ENCODE measurements at places on chromosomes 13 and 19.
A peak's percentile ranks its signal among the peaks of the same experiment; 100 is the strongest.

GRCh38 chr13:35293579-35294226, 182.8 kb downstream of the MAB21L1 start:
- no peak overlapping the region for H3K4me3 ChIP-seq
- H3K27ac ChIP-seq = no peak overlapping the region
- no peaks in the 10 kb centered on the region for H3K4me1 ChIP-seq
- H3K27me3 ChIP-seq = no peaks in the 10 kb centered on the region
- DNase-seq = no peak

GRCh38 chr13:73177916-73178565, 119.2 kb downstream of the KLF5 start:
- H3K36me3 ChIP-seq = no peaks in the 10 kb centered on the region
- H3K27ac ChIP-seq = no peak overlapping the region
- H3K4me1 ChIP-seq = no peaks in the 10 kb centered on the region
- no peak overlapping the region for H3K4me3 ChIP-seq
- H3K27me3 ChIP-seq = no peaks in the 10 kb centered on the region
- no peak for DNase-seq

DNA sequence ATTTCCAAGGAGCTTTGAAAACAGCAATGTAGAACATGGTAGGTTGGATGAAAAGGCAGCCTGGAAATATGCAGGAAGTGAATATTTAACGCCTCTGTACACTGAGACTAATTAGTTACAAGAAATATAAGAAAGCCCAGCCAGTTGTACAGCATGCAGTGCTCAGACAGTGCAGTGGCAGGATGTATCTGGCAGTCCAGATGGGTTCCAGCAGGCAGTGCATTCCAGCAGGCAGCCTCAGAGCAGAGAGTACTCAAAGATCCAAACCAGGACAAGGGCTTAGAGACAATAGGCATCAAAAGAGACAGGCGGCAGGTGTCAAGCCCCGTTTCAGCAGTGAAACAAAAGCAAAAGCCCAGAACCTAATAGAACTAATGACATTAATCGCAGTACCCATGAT, 2776.3 kb downstream of the PCDH9 start:
- no peaks in the 10 kb centered on the region for H3K27me3 ChIP-seq
- H3K4me3 ChIP-seq = no peak overlapping the region
- no peak overlapping the region for H3K27ac ChIP-seq
- H3K36me3 ChIP-seq = no peaks in the 10 kb centered on the region

GRCh38 chr13:50152655-50153309, 137.5 kb downstream of the KCNRG start:
- peak overlapping the region; percentile 63 for H3K27ac ChIP-seq
- no peaks in the 10 kb centered on the region for H3K36me3 ChIP-seq
- peaks cover 27% of the 10 kb centered on the region for H3K4me1 ChIP-seq
- H3K27me3 ChIP-seq = no peaks in the 10 kb centered on the region
- DNase-seq = no peak

GRCh38 chr19:13917888-13918406, 11.9 kb downstream of the CC2D1A start:
- no peaks in the 10 kb centered on the region for H3K27me3 ChIP-seq
- peaks cover 27% of the 10 kb centered on the region for H3K36me3 ChIP-seq
- no peak overlapping the region for H3K27ac ChIP-seq
- H3K4me3 ChIP-seq = no peak overlapping the region
- H3K4me1 ChIP-seq = no peaks in the 10 kb centered on the region
- no peak for DNase-seq

DNA sequence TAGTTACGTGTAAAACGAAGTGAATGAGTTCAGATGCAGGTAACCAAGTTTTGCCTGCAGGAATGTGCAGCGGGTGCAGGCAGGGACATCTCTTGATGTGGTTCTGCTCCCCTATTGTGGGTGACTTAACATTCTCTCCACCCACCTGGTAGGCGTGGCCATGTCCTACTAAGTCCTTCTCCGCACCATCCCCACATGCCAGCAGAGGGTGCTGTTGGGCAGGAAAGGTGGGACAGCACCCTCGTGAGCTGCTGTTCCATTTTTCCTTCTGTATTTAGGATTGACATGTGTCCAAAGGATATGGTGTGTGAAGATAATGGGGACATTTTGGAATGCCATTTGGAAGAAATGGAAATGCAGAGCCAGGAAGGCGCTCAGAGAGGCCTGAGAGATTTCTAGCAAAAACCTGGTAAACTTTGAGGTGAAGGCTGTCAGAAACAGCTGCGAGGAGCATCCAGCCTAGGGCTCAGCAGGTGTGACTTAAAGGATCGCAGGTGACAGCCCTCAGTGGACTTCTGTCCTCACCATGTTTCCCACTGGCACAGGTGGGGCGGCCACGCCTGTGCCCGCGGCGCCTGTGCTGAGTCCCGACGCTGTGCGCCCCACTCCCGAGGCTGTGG, 26.2 kb upstream of the MCF2L start:
- peak overlapping the region; percentile 68 for H3K4me3 ChIP-seq
- H3K27me3 ChIP-seq = peaks cover 38% of the 10 kb centered on the region
- H3K4me1 ChIP-seq = peaks cover 8% of the 10 kb centered on the region

GRCh38 chr19:45400192-45400591, 4.7 kb downstream of the PPP1R13L start:
- no peak overlapping the region for H3K4me3 ChIP-seq
- H3K4me1 ChIP-seq = peaks cover 17% of the 10 kb centered on the region
- no peaks in the 10 kb centered on the region for H3K36me3 ChIP-seq
- H3K27ac ChIP-seq = no peak overlapping the region
- DNase-seq = peak; percentile 84

GRCh38 chr13:31477961-31478360, 261.4 kb upstream of the RXFP2 start:
- DNase-seq = peak; percentile 72
- no peak overlapping the region for H3K4me3 ChIP-seq
- no peaks in the 10 kb centered on the region for H3K27me3 ChIP-seq
- peak overlapping the region; percentile 89 for H3K27ac ChIP-seq
- peaks cover 30% of the 10 kb centered on the region for H3K4me1 ChIP-seq

- peaks cover 22% of the 10 kb centered on the region for H3K27me3 ChIP-seq
- peak; percentile 94 for DNase-seq
- peak within 1 kb of the TSS; percentile 96 for H3K4me3 ChIP-seq
- H3K36me3 ChIP-seq = no peaks in the 10 kb centered on the region
- no peak within 1 kb of the TSS for H3K27ac ChIP-seq
Measured at GRCh38 chr19:32675720-32676185, at the start of gene RGS9BP. Gene RGS9BP, plus strand, starts transcription at chr19:32675848. Its CDS starts 416 bp downstream, at chr19:32676264.

GRCh38 chr19:13070425-13071140, 32.1 kb downstream of the LYL1 start:
- no peak overlapping the region for H3K4me3 ChIP-seq
- DNase-seq = no peak
- H3K27me3 ChIP-seq = no peaks in the 10 kb centered on the region
- H3K27ac ChIP-seq = no peak overlapping the region
- H3K4me1 ChIP-seq = no peaks in the 10 kb centered on the region

- H3K36me3 ChIP-seq = no peaks in the 10 kb centered on the region
- DNase-seq = no peak
- peak overlapping the region; percentile 6 for H3K27ac ChIP-seq
- peaks cover 13% of the 10 kb centered on the region for H3K4me1 ChIP-seq
- H3K4me3 ChIP-seq = peak overlapping the region; percentile 61
- no peaks in the 10 kb centered on the region for H3K27me3 ChIP-seq
Measured at GRCh38 chr13:41928323-41928722, 32.6 kb downstream of the VWA8 start.

GRCh38 chr19:778910-779653, 18.2 kb upstream of the PTBP1 start:
- H3K4me1 ChIP-seq = peaks cover 18% of the 10 kb centered on the region
- peak; percentile 95 for DNase-seq
- H3K27ac ChIP-seq = peak overlapping the region; percentile 79
- H3K4me3 ChIP-seq = peak overlapping the region; percentile 27

DNA sequence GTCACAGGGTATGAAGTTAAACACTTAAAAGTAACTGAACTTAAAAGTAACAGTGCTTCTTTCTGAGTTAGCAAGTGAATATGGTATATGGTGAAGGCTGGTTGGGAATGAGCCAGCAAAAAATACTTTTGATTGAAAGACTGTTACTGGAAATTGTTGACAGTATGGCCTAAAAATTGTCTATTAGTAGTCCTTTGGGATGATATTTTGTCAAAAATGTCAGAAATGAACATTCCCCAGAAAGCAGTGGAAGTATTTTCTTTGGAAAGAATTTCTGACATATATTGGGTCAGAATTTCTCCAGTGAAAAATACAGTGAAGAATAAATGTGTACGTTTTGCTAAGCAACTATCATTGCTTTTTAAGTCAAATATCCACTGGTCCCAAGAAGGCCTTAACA, 860.5 kb downstream of the PCDH9 start:
- no peaks in the 10 kb centered on the region for H3K36me3 ChIP-seq
- H3K4me3 ChIP-seq = no peak overlapping the region
- no peaks in the 10 kb centered on the region for H3K4me1 ChIP-seq
- H3K27me3 ChIP-seq = no peaks in the 10 kb centered on the region
- no peak for DNase-seq

GRCh38 chr19:13430790-13431582, 75.3 kb downstream of the CACNA1A start:
- no peak overlapping the region for H3K27ac ChIP-seq
- peak; percentile 73 for DNase-seq
- H3K27me3 ChIP-seq = no peaks in the 10 kb centered on the region
- H3K4me1 ChIP-seq = no peaks in the 10 kb centered on the region
- H3K4me3 ChIP-seq = no peak overlapping the region

DNA sequence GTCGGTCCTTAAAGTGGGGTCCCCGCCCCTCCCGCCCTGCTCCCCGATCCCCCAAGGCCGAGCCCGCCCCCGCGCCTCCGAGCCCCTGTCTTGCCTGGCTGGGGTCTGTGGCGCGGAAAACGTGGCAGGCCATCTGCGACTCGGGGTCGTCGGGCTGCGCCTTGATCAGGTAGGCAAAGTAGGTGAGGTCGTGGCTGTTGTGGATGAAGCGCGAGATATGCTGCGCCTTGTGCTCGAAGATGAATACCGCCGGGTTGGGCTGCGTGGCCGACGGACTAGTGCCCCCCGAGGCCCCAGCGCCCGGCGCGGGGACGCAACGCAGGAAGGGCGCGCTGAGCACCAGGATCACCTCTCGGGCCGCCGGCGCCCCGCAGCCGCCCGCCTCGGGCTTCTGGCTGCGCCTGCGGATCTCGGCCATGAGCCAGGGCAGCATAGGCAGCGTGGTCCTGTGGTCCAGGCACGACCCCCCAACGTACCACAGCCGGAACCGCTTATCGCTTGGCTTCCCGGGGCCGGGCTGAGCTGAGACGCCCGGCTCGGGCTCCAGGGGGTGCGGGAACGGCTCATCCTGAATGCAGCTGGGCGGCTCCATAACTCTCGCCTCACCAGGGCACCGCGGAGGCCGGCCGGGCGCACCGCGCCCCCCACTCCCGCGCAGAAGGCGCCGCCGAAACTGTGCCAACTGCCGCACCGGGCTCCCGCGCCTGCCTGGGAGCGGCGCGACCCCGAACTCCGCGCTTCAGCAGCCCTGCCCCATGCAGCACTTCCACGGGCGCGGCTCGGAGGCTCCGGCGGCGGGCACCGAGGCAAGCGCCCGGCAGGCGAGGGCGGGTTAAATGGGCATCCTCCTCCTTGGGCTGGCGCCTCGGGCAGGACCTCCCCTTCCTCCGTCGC, 546 bp downstream of the TBC1D4 start:
- H3K4me1 ChIP-seq = peaks cover 34% of the 10 kb centered on the region
- no peaks in the 10 kb centered on the region for H3K36me3 ChIP-seq
- no peaks in the 10 kb centered on the region for H3K27me3 ChIP-seq
- H3K4me3 ChIP-seq = peak overlapping the region; percentile 86
- no peak overlapping the region for H3K27ac ChIP-seq

DNA sequence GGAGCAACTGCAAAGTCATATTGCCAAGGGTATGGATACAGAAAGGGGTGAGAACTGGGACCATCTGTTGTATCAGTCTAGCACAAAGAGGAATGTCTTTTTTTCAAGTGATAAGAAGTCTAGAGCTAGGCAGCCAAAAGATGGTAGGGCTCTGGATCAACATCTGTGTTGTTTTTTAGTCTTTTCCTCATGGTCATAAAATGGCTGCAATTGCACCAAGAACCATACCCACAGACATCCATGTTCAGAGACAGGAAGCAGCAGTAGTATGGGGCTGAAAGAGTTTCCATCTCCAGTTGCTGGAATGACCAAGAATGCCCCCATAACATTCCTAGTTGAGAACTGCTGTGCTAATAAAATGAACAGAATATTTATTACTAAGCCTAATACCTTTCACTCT, 25.6 kb downstream of the KCNC3 start:
- H3K27me3 ChIP-seq = peaks cover 4% of the 10 kb centered on the region
- peaks cover 7% of the 10 kb centered on the region for H3K4me1 ChIP-seq
- DNase-seq = no peak
- H3K36me3 ChIP-seq = no peaks in the 10 kb centered on the region
- no peak overlapping the region for H3K27ac ChIP-seq
- H3K4me3 ChIP-seq = no peak overlapping the region

GRCh38 chr19:37251308-37252229, 33.6 kb downstream of the ZNF383 start:
- peaks cover 4% of the 10 kb centered on the region for H3K4me1 ChIP-seq
- peaks cover 5% of the 10 kb centered on the region for H3K36me3 ChIP-seq
- H3K27ac ChIP-seq = peak overlapping the region; percentile 63

GRCh38 chr19:24033963-24034342, 53.0 kb upstream of the ZNF254 start:
- peak overlapping the region; percentile 98 for H3K27ac ChIP-seq
- H3K27me3 ChIP-seq = no peaks in the 10 kb centered on the region
- H3K4me3 ChIP-seq = peak overlapping the region; percentile 88

GRCh38 chr13:97889803-97890202, 63.7 kb upstream of the IPO5 start:
- peaks cover 9% of the 10 kb centered on the region for H3K4me1 ChIP-seq
- no peak for DNase-seq
- no peak overlapping the region for H3K4me3 ChIP-seq
- H3K27ac ChIP-seq = no peak overlapping the region
- no peaks in the 10 kb centered on the region for H3K27me3 ChIP-seq
- no peaks in the 10 kb centered on the region for H3K36me3 ChIP-seq

All from osteoblast (primary cell).